Dermis blood vessel endothelial cell (primary cell): ENCODE measurements at places on chromosomes 5 and 9.

GRCh38 chr5:43123887-43124286 lies 3.2 kb downstream of the ZNF131 start:
- DNase-seq: no peak

- no peak for DNase-seq
Measured at GRCh38 chr9:4661165-4661564, 929 bp upstream of the PLPP6 start.

- no peak for DNase-seq
Measured at GRCh38 chr5:135024956-135025729, 8.9 kb downstream of the PITX1 start.

DNA sequence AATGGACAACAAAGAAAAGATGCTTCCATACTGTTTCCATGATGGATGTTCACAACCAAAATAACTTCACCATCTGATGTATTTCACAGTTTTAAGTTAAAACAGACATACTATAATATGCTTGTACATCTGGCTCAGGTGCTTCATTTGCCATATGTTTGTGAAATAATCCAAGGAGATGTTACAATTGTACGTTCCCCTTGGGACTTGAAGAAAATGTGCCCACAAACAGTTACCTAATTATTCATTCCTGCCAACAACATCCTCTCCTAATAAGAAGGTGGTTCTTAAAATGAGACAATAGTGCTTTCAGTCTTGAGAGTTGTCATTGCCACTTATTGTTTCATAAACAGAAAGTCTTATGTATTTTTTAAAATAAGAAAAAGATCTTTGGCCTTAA lies 33.1 kb upstream of the SMARCA2 start:
- DNase-seq: no peak

DNA sequence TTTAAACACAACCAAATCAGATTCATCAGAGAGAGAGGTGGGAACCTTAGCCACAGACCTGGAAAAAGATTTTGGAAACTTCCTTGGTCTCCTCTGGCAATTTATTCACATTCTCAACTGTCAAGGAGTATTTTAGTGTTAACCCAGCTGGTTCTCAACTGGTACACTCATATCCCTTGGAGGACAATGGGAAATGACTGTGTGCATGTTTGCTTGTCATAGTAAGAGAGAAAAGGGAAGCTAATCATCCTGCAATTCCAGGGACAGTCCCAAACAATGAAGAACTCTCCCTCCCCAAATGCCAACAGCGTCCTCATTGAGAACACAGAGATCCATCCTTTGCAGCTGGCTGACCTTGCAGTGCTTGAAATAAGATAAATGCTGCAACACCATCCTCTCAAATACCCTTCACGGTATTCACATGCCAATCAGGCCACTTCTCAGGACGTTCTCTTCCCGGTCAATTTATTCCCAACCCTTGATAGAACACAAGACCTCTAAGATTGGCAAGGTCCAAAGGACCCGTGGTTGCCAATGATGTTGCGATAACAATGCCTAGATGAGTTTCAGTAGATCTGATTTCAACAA lies 75.5 kb downstream of the EPB41L4B start:
- peak; percentile 66 for DNase-seq

- no peak for DNase-seq
Measured at GRCh38 chr9:3502560-3503398, 23.0 kb downstream of the RFX3 start.

GRCh38 chr5:168008555-168008954 lies 282.9 kb upstream of the WWC1 start:
- DNase-seq: no peak
